ENCODE measurements at places on chromosomes 7 and 10.

GRCh38 chr7:96337519-96337918, 15.6 kb upstream of the SLC25A13 start:
- DNase-seq: no peak

GRCh38 chr10:32379950-32380551, 33.1 kb upstream of the EPC1 start:
- DNase-seq: no peak

- no peak for DNase-seq
Observed at GRCh38 chr10:132687181-132687892, 98.6 kb downstream of the NKX6-2 start.

DNA sequence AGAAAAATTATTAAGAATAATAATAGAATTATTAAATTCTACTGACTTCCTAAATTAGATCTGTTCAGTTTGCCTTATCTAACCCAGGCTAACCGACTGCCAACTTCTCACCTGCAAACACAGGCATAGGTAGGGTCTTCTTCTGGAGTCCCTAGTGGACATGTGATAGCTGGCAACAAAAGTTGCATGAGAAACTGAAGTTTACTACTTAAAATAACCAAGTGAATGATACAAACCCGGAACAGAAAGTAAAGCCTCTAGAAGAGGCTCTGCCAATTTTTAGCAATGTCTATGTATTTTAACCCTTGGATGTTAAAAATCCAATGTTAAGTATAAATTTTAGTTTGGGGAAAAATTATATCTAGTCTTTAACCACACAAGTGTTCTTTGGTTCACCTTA, 37.6 kb downstream of the NDUFB2 start:
- DNase-seq: no peak

GRCh38 chr7:26011039-26011696, 140.8 kb upstream of the NFE2L3 start:
- no peak for DNase-seq

GRCh38 chr10:47366731-47367460, 17.2 kb downstream of the ZNF488 start:
- DNase-seq: no peak

DNA sequence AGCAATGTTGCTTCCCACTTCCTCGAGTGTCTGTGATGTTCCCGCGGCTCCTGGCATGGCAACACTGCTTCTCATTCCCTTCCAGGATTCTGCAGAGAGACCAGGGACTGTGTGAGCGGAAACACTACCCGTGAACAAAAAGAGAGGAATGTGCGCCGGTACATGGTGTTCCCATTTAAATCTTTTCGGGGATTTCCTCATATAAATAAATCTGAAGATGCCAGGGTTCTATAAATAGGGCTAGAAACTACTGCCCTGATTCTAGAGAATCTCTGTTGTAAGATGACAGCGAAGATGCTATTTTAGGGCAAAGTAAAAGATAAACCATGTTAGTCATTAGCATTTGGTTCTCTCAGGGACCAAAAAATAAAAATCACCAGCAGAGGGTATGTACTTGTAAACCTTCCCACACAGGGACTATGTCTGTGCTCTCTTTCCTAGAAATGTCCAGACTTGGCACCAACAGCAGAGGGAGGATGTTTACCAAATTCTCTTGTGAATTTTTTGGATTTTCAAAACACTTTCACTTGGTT, 92.2 kb upstream of the DDC start:
- no peak for DNase-seq

- DNase-seq: no peak
Observed at GRCh38 chr7:75971961-75972763, 22.2 kb downstream of the TMEM120A start.

DNA sequence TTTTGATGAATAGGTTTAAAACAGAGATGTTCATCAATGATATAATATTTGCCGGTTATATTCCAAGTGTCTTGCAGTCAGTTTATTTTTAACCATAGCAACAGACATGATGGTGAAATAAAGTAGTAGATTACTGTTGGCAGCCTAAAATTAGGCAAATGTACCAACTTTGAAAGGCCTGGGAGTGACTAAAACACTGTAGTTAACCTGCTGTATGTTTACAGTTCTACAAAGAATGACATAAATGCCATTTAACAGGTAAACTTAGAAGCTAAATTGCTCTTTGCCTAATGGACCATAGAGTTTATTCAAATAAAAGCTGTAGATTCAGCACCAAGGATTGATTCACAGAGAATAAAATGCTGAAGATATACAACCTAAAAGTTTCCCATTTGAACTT, 64.1 kb downstream of the PHTF2 start:
- DNase-seq: no peak

DNA sequence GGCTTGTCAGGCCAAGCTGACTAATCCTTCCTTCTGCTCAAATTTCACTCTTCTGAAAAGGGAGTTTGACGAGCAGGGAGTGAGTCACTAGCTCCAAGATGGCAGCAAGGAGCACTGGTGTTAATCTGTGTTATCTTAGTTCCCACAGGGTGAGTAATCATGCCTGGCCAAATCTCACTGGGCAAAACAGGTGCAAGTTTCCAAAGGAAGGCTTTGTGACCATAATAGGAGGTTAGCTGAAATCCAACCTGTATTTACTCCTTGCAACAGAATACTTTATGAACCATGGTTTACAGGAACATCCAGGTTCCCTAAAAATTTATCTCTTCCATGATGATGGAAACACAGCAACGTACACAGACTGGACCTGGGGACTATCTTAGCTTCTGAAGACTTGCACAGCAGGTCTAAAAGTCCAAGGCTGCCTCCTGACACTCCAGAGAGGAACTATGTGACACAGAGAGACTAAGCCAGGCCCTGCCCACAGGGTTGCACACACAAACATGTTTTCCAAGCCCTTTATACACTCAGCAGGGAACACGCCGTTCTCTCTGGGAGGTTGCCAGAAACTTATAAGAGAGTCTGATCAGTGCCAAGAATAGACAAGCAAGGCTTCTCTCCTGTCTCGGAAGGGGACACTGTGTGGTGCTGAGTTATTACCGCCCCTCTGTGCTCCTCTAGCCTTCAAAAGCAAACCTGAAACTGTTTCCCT, 46.3 kb downstream of the PDK4 start:
- DNase-seq: peak; percentile 46

DNA sequence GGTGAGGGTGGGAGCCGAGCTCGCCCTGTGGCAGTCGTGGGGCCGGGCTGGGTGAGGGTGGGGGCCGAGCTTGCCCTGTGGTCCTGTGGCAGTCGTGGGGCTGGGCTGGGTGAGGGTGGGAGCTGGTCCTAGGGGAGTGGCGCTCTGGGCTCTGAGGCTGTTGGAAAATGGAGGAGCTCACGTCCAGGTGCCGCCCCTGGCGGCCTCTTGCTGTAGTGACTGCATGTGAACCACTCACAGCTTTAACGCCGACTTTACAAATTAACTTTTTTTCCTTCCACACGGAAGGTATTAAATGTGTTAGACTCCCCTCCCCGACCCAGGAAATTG, 312.6 kb downstream of the WDR37 start:
- no peak for DNase-seq

DNA sequence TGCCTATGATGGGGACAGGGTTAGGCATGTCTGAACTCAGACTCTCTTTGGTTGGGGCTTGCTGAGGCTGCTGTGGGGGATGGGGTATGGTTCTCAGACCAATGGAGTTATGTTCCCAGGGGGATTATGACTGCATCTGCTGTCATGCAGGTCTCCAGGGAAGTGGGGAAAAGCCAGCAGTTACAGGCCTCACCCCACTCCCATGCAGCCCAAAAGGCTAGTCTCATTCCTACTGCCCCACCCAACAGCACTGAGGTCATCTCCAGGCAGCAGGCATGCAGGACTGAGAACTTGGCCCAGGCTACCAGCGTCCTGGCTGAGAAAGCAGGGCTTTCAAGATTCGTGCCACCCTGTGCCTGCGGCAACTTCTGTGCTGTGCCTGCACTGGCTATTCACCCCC, 373.3 kb downstream of the HTR7 start:
- peak; percentile 56 for DNase-seq

DNA sequence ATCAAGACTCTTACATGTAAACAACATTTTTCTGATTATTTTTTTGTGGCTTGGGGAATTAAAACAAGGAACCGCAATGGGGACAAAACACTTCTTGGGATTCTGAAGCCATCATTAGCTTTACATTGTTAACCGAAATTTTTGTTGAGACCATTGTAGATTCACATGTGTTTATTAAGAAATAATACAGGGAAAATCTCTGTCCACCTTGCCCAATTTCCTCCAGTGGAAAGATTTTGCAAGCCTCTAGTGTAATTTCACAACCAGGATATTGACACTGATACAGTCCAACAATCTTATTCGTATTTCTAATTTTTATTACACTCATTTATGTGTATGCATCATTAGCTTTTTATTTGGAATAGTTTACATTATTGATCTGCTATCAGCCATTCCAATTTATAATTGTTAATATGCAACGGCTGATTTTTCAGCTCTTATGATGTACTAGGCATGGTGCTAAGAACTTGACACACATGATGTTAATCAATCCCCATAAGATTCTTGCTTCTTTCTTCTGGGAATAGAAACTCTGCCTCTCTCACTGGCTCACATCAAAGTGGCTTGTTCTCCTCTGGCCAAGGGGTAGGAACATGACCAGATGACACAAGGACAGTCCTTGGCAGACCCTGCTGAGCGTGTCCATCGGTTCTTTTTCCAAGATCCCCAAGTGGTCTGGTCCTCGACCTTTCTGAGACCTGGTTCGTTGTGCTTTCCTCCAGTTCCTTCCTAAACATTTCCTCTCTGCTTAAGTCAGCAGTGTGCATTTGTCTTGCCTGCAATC, 137.6 kb downstream of the ADAM12 start:
- no peak for DNase-seq

DNA sequence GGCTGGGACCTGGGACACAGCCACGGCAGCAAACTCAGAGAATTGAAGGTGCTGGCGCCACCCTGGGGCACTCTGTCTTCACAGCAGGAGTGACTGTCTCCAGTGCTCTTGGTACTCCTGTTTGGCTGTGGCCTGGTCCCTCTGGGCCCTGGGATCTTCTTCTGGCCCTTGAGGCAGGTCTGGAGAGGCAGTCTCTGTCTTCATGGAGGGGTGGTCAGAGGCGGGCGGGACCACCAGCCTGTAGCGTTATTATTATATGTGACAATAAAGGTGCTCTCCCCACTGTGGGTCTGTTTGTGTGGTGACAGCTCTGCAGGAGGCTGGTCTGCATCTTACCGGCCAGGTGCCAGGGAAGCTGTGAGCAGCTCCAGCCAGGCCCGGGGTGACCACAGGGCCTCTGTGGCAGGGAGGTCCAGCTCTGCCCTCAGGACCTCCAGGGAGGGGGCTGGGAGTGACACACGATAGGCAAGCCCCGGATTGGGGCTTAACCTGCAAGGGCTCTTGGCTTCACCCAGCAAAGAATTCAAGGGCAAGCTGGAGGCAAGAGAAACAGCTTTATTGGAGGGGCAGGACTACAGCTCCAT, 70.3 kb downstream of the MYL10 start:
- DNase-seq: no peak

DNA sequence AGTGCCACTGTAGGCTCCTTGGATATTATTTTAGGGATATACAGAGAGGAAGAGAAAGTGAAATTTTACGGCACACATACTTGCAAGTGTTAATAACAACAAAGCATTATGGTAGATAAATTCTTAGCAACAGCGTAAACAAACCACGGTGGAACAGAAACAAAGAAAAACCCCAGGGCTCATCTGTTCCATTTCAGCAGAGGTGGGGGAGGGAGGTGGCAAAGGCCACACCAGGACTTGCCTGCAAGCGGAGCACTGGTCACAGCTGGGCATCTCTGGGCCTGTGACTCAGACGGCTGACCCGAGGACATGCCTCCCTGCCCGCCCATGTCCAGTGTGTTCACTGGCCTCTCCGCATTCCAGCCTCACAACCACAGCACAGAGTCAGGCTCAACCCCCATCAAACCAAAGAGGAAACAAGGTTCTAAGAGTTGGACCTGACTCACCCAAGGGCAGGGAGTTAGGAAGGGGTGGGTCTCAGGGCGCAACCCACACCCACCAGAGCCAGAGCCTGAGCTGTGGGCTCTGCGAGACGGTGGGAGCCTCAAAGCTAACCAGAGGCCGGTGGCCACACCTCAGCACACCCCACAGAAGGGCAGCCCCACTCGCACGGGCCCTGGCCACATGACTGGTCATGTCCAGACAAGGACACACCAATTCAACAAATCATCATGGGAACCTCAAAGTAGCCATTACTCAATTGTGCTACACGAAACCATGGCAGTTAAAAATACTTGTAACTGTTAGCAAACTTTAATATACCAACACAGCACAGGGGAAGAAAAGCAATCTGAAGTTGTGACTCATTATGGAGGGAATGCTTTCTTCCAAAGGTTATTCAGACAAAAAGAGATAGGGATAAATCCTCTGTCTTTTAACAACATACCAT, 10.7 kb downstream of the ESYT2 start:
- peak; percentile 44 for DNase-seq

- no peak for DNase-seq
Observed at GRCh38 chr10:29033311-29033940, 255.4 kb upstream of the LYZL1 start.

GRCh38 chr10:101141616-101142532, 10.8 kb downstream of the TLX1 start:
- DNase-seq: peak; percentile 76

GRCh38 chr7:157699357-157700013, 362.7 kb downstream of the DNAJB6 start:
- no peak for DNase-seq

- DNase-seq: no peak
Observed at GRCh38 chr7:21507627-21508343, 35.1 kb upstream of the DNAH11 start.

- no peak for DNase-seq
Observed at GRCh38 chr7:150854066-150855000, 2.0 kb downstream of the AOC1 start.

DNA sequence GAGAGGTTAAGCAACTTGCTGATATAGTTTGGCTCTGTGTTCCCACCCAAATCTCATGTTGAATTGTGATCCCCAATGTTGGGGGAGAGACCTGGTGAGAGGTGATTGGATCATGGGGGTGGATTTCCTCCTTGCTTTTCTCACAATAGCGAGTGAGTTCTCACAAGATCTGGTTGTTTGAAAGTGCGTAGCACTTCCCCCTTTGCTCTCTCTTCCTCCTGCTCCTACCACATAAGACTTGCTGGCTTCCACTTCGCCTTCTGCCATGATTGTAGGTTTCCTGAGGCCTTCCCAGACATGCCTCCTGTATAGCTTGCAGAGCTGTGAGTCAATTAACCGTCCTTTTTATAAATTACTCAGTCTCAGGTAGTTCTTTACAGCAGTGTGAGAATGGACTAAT, 13.5 kb upstream of the ZNRF2 start:
- DNase-seq: no peak

GRCh38 chr7:48611993-48612392, 312.4 kb upstream of the CDC14C start:
- DNase-seq: no peak

DNA sequence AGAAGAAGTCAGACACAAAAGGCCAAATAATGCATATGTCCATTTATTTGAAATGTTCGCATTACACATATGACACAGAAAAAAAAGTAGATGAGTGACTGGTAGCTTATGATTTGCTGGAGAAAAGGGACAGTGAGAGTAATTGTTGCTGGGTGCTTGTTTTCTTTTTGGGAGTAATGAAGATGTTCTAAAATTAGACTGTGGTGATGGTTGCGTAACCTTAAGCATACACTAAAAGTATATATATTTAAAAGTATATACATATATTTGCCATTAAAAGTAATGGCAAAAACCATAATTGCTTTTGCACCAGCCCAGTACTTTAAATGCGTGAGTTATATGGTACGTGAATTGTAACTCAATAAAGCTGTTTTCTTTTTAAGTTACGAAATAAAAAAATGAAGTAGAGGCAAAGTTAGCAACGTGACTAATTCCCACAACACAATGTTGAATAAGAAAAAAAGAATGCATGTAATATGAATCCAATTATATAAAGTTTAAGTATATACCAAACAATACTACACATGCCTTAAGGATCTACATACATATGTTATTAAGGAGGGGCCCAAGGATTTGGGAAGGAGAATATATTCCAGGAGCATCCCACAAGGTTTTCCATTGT, 360.4 kb upstream of the CELF2 start:
- no peak for DNase-seq
